ENCODE measurements at places on chromosomes 6 and 20.

- no peak for DNase-seq
These were observed 67.2 kb downstream of the MAP3K4 start for GRCh38 chr6:161058741-161059140.

DNA sequence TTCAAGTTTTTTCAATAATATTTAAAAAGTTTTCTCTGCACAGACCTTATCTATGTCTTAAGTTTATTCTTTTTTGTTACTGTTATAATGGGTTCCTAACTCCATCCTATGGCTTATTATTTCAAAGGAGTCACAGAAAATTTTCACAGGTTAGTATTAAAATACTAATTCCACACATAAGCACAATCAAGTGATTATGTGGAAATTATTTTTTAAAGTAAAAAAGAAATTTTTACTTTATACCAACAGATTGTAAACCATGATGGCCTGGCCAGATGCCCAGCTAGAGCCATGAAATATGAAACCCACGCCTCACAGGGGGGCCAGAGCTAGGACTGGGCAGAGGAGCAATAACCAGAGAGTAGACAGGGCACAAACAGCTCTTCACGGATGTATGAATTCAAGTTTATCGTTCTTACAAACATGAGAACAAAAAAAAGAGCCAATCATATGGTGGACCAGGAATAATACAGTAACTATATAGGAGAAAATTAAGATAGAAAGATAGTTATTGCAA is 34.0 kb downstream of the NUDT3 start:
- DNase-seq, result no peak

DNA sequence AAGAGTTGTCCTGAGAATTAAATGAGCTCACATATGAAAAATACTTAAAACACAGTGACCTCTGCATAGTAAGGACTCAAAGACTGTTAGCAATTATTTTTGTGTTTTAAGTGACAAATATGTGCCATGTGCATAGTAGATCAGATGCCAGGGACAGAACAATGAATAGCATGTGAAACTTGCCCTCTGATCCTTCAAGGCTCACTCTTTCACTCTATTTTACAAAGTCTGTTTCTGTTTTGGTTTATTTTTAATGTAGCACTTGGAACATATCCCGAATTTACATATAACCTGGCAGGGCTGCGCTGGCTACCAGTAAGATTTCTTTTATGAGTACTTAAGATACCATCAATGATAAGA is 135.5 kb upstream of the TNFAIP3 start:
- DNase-seq, result no peak

GRCh38 chr6:132085731-132086130 is 134.6 kb upstream of the CCN2 start:
- DNase-seq, result no peak

- peak; percentile 46 for DNase-seq
These were observed 9.8 kb downstream of the FOXA2 start for GRCh38 chr20:22574545-22575086.

DNA sequence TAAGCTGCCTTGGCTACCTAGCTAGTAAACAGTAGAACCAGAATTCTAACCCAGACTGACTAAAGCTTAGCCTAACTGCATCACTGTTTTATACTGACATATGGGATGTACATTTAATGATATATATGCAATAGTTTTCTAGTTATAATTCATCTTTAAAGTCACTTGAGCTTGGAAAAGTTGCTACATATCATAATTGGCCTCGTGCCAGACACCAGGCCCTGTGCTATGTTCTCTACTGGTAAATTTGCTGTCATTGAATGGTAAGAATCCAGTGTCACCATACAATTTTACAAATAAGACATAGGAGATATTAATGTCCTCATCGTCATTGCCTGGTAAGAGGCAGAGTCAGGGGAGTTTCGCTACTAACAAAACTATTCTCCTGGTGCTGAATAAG is 396.8 kb downstream of the CDKAL1 start:
- DNase-seq, result no peak

- no peak for DNase-seq
These were observed 303.8 kb upstream of the TBX18 start for GRCh38 chr6:85068221-85068620.
